NCI-H187 (cell line): ENCODE measurements at places on chromosomes 2 and 18.

DNA sequence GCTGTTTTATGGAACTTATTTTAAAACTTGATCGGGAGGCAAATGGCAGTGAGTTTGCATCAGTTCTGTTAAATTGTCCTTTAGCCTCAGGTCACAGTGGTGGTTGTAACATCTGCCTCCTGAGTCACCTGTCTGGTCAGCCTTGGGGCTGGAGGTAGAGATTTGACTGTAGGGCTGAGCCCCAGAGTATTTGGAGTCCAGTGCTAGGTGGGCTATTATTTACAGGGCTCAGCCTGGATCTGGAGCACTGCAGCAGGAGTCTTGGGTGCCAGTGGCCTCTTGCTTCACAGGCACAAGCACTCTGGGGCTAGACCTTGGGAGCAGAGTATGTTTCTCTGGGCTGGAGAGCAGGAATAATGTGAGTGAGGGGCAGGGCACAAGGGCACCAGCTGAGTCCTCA, 32.8 kb downstream of the TCF7L1 start:
- DNase-seq, result no peak

DNA sequence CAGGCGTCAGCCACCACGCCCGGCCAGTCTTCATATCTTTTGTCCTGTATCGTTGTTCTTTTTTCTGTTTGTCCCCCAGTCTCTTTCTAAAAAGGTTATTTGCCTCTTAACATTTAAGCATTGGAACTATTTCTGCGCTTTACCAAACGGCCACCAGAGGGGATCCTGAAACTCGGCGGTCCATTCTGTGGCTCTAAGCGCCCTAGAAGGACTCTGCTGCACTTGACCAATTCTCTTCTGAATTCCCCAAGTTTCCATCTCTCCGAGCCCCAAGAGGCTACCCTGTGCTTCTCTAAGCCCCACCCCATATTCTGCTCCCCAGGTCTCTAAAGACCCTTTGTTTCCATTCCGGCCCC, 33.1 kb upstream of the REG3G start:
- no peak for DNase-seq

DNA sequence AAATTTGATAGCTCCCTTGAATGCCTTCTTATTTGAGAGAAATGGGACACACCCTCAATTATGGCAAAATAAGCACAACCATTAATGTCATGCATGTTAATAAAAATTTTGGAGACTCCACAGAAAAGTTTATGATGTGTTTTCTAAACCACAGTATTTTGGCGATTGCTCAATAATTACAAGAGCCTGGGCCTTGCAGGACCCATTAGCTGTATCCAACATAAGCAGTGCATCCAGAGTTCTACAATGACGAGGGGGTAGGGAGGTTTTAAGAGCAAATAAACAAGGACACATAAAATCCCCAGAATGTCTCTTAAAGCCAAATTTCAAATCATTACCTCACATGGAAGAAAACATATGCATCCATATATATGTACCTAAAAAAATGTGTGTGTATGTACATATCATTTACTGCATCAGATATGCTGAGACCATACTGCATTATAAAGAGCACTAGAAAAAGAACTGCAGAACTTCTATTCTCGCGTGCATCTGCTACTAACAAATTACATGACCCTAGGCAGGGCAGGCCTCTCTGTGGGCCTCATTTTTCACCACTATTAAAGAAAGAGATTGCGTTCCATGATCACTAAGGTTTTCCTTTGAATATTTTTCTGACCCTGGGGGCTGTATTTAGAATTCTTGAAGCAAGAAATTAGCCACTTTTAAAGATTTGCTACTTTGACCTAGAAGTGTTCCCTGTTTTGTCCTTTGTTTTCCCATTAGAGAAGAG, 38.0 kb downstream of the CMPK2 start:
- no peak for DNase-seq

- no peak for DNase-seq
Measured at GRCh38 chr2:29187926-29188325, 72.7 kb downstream of the CLIP4 start.

- DNase-seq, result no peak
Measured at GRCh38 chr18:29009250-29009803, 832.4 kb upstream of the CDH2 start.

DNA sequence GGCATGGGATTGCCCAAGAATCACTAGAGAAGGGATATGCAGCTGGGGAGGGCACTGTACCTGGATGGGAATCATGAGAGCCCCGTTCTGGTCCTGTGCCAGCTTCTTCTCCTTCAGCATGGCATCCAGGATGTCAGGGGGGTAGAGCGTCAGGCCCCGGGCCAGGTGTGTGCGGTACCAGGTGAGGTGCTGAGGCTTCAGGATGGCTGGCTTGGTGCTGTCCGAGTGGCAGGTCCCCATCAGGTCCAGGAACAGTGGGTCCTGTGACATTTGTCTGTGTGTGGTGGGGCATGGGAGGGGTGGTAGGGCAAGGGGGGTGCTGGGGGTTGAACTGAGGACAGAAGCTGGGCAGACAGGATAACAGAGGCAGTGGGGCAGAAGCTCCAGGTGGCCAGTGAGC, 13.2 kb downstream of the CFAP65 start:
- DNase-seq, result no peak

- no peak for DNase-seq
Measured at GRCh38 chr2:8544786-8545694, 136.8 kb upstream of the ID2 start.

DNA sequence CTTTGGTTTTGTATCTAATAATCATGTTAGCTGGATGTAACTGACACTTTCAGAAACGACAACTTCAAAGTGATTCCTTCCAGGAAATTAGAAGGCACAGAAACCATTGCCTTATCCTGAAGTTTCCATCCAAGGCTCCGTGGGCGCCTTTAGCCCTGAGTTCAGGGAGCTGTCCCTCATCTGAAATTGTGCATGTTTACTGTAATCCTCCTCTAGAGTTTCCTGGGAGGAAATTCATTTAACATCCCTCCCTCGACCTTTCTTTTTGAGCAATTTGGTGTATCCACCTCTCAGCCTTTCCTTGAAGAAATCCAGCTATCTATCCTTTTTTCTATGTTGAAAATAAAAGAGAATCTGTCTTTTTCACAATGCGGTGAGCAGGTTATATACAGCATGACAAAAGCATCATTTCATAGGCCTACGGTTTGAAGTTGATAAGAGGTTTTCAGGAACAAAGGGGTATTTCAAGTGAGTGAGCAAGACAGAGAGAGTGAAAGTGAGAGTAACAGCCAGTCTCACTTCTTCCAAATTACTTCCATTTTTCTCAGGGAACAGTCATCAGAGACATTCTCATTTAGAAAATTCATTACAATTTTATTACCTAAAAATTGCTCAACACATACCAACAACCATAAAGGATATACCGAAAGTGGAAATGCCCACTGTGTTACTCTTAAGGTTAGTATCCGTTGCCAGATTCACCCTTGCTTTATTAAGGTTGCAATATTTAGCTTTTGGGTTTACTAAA, 167.3 kb downstream of the MREG start:
- DNase-seq, result no peak

GRCh38 chr2:30522421-30522820, 75.4 kb downstream of the LCLAT1 start:
- no peak for DNase-seq

GRCh38 chr2:170716851-170717598, 1.9 kb downstream of the SP5 start:
- DNase-seq, result no peak

DNA sequence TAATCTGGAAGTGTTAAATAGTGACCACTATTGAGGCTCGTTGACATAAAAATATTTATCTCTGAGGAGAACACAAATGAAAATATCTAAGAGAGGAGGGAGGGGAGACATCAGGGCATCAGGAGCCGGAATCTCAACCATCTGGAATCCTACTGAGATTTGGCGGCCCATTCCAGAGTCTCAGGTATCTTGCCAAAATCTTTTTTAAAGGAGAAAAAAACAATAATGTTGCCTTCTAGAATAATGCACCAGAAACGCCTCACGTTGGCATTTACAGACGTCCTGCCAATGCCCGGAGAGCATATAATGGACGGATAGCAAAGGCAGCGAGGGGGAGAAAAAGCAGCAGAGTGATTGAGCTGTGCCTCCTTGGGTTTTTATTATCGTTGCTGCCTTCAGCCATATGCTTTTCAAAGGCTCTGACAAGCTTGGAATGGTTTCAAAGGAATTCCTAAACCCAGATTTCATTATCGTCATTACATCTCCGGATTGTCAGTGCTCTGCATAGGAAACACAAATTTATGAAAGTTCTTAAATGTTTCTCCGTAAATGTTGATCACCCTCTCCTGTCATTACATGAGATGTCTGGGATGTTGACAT, 30.9 kb upstream of the EGR4 start:
- DNase-seq, result no peak

- no peak for DNase-seq
Measured at GRCh38 chr2:19752500-19752899, 149.3 kb downstream of the TTC32 start.

GRCh38 chr2:55460562-55460961, 40.9 kb upstream of the CCDC88A start:
- no peak for DNase-seq

- DNase-seq, result no peak
Measured at GRCh38 chr2:215982465-215982875, 30.9 kb downstream of the MREG start.

GRCh38 chr18:23643815-23644490, 18.8 kb downstream of the ANKRD29 start:
- DNase-seq, result no peak

DNA sequence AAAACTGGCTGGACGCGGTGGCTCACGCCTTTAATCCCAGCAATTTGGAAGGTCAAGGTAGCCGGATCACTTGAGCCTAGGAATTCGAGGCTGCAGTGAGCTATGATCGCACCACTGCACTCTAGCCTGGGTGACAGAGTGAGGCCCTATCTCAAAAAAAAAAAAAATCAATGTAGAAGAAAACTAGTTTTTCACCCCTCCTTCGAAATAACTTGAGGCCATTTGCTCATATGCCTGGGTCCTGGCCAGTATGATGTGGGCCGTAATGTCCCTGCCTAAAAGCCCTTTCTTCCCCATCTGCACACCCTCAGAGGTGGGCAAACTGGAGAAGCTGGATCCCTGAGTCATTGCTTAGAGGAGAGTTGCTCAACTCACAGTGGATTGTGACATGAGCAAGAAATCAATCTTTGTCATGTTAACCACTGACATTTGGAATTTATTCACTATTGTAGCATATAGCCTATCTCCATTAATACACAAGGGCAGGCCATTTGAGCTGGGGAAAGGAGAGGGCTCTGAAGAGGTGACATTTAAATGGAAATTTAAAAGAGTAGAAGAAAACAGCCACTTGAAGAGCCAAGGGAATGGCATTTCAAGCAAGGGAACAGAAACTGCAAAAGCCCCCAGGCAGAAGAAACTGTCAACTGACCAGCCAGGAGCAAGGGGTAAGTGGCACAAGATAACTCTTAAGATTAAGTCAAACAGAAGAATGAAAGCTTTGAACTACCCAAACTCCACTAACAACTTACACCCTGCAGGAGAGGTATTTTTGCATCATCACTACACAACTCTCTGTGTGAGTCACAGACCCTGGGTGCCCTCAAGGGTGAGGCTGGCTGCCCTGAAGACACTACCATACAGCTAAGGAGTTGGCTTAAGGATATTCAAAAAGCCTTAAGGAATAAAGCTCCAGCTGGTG, 7.6 kb upstream of the METTL21A start:
- no peak for DNase-seq

DNA sequence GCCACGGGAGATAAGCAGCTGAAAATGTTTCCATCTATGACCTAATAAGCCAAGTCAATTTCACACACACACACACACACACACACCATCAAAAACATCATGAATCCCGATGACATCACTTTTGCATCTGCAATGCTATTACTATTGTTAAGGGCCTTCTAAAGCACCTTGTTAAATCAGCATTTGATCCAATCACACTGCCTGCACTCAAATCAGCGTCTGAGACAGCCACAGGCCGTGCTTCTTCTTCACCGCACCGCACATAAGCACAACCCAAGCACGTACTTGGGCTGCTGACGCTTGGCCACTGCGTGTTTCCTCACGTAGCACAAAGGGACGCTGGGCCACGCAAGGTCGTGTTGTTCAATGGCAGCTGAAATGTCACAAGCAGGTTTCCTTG, 15.8 kb upstream of the MTCL1 start:
- no peak for DNase-seq

GRCh38 chr18:78564518-78564917, 415.1 kb upstream of the SALL3 start:
- DNase-seq, result no peak

- peak; percentile 19 for DNase-seq
Measured at GRCh38 chr18:57561728-57562423, 24.6 kb downstream of the FECH start.

GRCh38 chr18:55349685-55350084, 238.3 kb downstream of the TCF4 start:
- no peak for DNase-seq

DNA sequence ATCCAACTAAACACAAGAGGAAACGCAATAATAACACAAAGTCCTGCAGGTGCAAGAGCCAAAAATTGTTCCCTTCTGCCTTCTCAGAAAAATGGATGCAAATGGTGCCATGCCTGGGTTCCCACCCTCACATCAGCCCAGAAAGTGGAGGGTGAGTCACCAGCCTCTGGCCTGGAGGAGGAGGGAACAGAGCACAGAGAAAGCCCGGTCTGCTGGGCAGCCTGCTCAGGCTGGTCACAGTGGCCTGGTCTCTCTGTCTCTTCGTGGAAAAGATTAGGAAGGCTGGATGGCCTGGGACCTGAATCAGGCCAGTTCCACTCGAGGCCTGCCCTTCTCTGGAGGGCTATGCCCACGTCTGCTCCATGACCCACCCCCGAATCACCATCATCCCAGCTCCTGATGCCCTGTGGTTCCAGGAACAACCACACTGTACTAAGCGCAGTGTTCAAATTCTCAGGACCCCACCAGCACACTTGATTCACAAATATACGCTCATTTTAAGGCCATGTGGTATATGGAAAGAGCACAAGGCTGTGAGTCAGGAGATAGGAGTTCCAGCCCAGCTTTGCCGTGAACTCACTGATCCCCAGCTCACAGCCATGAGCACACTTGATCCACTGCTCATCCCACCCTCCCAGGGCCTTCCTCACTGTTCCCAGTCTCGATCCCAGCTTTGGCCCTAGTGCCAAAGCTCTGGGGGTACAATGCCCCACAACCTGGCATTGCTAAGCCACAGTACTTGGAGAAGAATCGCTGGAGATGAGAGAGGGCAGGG, 82.1 kb downstream of the ZBTB7C start:
- no peak for DNase-seq

DNA sequence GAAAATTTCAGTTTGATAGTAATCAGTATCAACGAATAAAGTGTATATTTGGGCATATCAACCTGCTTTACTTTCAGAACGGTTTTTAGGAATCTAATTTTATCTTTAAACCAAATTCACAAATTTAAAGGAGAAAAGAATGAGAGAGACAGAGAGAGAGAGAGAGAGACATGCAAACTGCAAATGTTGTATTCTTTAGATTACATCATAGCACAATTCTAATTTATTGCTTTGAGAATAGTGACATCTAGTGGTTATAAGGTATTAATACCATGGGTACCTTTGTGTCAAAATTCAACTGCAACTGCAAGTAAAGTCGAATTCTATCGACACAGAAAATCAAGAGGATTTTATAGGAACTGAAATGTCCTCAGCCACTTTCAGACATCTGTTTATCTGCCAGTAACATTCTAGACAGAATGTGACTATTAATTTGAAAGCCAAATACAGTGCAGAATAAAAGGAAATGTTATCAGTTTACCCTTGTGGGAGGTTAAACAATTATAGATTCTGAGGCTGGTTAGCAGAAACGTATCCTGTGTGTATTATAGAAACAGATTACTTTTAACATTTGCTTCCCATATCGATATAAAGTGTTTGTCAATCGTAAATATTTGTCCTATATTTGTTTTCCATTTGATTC, 529.8 kb upstream of the VRK2 start:
- DNase-seq, result no peak
